ENCODE measurements at places on chromosomes 4 and X.

GRCh38 chrX:46637938-46638337 is 64.4 kb downstream of the CHST7 start:
- DNase-seq, result no peak

DNA sequence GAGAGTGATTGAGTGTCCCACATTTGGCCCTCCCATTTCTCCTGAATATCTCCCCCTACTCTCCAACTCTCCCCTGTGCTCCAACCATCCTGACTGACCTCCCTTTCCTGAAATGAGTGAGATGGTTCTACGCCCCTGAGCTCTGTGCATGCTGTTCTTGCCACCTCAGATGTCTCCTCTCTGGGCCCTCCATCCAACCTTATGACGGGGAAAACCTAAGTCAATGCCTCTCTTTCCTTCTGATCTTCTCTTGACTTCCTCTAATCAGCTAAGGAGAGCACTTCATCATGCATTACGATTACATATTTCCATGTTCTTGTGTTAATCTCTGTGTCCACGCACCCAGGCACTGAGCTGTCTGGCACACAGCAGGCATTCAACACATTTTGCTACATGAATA is 1.1 kb upstream of the TNIP3 start:
- no peak for DNase-seq

GRCh38 chrX:136643243-136643642 is 4.7 kb upstream of the CD40LG start:
- DNase-seq, result no peak

DNA sequence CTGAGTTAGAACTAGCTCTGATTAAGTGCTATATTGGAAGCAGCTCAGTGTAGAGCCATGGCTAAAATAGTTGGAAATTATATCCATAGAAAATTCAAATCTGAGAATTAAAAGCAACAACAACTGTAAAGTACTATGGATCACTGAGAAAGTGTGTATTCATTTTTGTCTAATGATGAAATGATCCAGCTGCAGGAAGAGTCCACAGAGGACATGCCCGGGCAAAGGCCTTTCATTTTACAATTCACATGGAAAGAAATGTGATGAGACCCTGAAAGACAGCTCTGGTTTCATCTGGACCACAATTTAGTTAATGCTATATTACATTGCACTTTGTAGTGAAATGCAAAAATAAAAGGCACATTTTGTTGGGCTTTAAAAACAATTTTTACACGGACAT is 196.8 kb upstream of the FAT1 start:
- no peak for DNase-seq

- DNase-seq, result no peak
These were observed 20.9 kb downstream of the MPP1 start for GRCh38 chrX:154784149-154784995.

DNA sequence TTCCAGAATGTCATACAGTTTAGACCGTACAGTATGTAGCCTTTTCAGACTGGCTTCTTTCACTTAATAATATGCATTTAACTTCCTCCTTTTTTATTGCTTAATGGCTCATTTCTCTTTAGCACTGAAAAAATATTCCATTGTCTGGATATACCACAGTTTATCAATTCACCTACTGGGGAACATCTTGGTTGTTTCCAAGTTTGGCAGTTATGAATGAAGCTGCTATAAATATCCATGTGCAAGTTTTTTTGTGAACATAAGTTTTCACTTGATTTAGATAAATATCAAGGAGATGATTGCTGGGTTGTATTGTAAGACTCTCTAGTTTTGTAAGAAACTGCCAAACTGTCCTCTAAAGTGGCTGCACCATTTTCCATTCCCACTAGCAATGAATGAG is 375.5 kb downstream of the PCDH18 start:
- no peak for DNase-seq

GRCh38 chrX:23981711-23982110 is 45.3 kb downstream of the KLHL15 start:
- DNase-seq, result no peak

GRCh38 chr4:30753316-30753715 is 33.1 kb downstream of the PCDH7 start:
- DNase-seq, result no peak

- DNase-seq, result no peak
These were observed 11.6 kb upstream of the RASL11B start for GRCh38 chr4:52850406-52851124.

- DNase-seq, result no peak
These were observed 254.5 kb upstream of the RPS6KA3 start for GRCh38 chrX:20521222-20521621.

GRCh38 chr4:147955827-147956558 is 224.1 kb downstream of the ARHGAP10 start:
- DNase-seq, result no peak

DNA sequence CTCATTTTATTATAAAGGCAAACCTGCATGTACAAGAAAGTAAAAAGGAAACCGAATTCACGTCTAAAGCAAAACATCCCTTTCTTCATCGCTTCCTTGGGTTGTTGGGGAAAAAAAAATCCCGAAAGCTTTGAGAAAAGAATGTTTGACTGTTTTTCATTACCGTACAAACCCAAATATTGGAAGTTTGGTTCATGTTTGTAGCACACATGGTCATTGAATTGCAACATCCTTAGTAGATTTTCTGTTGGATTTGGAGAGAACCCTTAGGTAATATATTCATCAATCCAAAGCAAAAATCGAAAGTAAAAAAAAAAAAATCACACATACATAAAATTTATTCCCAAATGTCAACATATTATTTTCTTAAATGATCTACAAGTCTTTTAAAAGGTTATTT is 420.3 kb downstream of the MAPK10 start:
- DNase-seq, result no peak

DNA sequence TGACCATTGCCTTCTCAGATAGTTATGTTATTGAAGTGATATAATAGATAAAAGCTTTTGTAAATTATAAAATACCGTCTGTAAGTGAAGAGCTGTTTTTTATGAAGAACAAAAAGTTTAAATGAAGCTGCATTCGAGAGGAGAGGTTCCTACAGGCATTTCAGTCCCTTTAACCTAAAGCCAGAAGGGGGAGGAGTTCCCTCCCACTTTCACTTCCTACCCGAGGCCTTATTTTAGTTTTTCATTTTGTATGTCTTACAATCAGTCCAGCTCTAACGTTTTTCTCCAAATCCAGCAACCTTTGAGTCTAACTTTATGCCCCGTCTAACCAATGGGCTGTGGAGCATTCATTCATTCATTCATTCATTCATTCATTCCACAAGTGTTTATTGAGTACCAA is 16.5 kb upstream of the SOX3 start:
- DNase-seq, result no peak

- no peak for DNase-seq
These were observed 368.1 kb downstream of the EPHA5 start for GRCh38 chr4:65302145-65302544.

GRCh38 chr4:22483551-22483981 is 32.3 kb downstream of the ADGRA3 start:
- no peak for DNase-seq

DNA sequence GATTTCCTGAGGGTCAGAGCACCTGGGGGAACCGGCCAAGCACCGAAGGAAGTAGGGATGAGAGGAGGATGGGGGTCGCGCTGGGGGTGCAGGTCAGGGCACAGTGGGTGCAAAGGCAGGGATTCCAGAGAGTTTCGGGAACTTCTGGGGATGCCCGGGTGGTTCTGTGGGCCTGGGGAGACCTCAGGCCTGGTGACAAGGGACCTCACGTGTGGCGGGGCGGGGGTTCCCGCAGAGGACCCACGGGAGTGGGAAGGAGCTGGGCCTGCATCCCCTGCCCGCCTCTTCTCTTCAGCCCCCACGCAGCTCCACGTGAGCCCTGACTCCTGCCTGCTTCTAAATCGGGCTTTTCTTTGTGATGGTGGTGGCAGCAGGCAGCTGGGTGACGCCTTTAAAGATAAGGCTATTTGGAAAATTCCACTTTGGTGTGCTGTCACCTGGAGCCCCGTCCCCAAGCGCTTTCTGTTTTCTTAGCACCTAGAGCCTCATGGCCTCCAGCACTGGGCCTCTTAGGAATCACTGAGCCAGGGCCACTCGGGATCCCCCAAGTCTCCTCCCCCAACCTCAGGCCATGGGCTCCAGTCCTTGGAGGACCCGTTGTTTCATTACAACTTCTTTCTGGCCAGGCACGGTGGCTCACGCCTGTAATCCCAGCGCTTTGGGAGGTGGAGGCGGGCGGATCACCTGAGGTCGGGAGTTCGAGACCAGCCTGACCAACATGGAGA is 7.1 kb upstream of the TBC1D14 start:
- DNase-seq, result no peak

GRCh38 chrX:101482296-101482695 is 3.0 kb upstream of the ARMCX4 start:
- DNase-seq, result no peak

GRCh38 chr4:70722199-70722791 is 531 bp downstream of the RUFY3 start:
- DNase-seq, result no peak

DNA sequence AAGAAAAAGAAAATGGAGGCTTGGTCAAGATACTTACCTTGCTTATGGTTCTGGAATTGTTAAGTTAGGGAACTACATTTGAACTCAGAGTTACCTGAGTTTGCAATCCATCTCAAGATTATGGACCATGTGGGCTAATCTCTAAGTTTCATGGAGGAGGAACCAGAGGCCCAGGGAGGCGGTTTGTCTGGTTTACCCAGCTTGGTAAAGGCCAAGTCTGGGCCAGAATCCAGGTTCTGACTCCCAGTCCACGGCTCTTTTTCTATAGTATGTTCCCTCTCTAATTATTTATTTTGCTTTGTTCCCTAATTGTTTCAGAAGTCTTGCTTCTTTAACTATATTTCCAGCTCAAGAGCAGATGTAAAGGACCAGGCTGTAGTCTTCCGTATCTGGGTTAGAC is 168.1 kb downstream of the FRAS1 start:
- DNase-seq, result no peak

GRCh38 chrX:105006996-105007395 is 213.5 kb downstream of the TEX13A start:
- no peak for DNase-seq

DNA sequence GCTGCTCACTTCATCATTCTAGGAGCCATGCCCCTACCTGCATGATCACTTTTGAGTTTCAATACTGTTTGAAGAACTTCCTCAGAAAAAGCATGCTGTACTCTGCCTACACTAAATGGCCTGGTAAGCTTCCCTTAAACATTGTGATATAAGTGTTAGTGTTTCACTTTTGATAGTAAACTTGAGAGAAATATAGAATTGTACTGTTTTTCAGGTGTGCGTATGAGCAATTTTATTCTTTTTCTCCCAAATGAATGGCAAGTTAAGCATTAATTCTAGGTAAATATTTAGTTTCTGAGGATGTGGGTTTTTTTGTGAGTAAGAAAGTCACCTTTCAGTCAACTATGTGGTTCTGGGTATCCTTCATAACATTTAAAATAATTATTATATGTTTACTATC is 484.5 kb downstream of the IL15 start:
- DNase-seq, result no peak

GRCh38 chr4:75142850-75143249 is 209.9 kb downstream of the PARM1 start:
- DNase-seq, result no peak

GRCh38 chr4:52588097-52588496 is 71.0 kb downstream of the USP46 start:
- no peak for DNase-seq

DNA sequence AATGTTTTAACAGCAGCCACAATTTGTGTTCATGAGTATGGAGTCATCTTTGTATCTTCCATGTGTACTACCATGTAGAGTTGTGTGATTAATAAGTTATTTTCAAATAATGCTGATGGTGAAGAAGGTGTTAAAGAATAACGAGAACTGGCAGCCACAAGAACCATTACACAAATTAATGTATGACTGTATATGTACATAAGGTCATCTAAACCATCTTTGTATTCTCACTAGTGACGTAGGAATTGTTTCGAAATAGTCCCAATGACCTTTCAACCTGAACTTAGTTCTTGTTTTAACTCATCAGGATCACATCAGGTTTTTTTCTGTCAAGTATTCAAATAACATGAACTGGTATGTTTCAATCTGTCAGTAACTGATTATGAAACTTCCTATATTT is 48.3 kb upstream of the NOCT start:
- no peak for DNase-seq

GRCh38 chrX:47814851-47815250 is 21.9 kb upstream of the ZNF81 start:
- DNase-seq, result no peak

GRCh38 chr4:52822583-52822971 is 39.5 kb upstream of the RASL11B start:
- no peak for DNase-seq

DNA sequence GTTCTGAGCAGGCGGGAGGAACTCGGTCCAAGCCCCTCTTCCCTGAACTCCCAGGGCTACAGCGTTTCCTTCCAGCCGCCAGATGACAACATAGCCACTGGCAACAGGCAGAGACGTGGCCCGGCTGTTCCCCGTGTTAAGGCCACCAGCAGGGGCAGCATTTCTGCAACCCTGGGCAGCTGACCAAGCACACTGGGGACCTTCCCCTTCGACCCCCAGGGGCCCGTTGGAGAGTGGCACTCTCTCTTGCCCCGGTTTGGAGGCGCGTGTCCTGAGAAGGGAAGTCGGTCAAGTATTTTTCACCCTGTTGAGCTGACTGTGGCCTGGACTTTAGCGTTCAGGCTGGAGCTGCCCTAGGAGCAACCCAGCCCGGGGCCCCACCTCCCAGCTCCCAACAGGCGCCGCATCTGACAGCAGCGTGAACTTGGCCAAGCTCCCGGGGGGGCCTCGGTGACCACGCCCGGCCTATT is 37.6 kb downstream of the ZBTB49 start:
- no peak for DNase-seq

DNA sequence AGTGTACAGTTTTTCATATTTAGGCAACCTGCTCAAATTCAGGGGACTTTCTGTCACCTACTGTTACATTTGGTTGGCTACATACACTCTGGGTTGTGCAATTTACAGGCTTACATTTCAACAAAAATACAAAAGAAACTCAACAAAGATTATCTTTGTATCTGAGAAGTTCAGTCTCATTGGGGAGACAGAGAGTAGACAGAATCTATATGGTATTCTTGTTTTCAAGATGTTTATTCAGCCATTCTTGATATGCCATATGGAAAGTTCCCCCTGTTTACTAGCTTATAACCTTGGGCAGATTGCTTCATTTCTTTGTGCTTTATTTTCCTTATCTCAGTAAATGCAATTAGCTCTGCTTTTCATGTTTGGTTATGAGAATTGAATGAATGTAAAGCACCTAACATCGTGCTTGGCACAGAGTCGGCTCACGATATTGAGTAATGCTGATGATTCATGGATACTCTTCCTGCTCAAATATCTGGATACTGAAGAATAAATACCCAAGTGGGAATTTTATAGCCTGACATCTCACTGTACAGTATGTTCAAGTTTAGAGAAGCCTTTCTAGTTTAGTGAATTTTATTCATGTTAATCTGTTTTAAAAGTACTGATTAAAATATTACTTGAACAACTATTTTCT is 96.5 kb upstream of the PACRGL start:
- DNase-seq, result no peak

GRCh38 chrX:36568946-36569345 is 439.2 kb upstream of the FAM47C start:
- DNase-seq, result no peak

GRCh38 chr4:148164557-148164956 is 277.7 kb downstream of the NR3C2 start:
- no peak for DNase-seq
